ENCODE measurements at places on chromosomes 13 and 19.

GRCh38 chr13:49651570-49652354, 23.5 kb downstream of the ARL11 start:
- DNase-seq: no peak

DNA sequence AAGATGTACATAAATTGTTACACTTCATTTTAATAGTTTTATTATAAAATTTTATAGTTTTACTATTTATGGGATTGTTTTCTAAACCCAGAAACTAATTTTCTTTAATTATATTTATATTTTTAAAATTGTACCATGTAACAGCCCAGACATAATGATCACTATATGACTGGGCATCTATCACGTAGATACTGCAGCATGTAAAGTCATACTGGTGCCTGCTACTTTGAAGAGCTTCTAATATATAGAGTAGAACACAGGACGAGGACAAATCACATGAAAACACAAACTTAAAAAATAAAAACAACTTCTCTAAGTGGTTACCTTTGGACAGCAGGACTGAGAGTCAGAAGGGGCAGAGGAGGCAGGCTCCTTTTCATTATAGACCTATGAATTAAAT, 5.3 kb downstream of the ELF1 start:
- no peak for DNase-seq

DNA sequence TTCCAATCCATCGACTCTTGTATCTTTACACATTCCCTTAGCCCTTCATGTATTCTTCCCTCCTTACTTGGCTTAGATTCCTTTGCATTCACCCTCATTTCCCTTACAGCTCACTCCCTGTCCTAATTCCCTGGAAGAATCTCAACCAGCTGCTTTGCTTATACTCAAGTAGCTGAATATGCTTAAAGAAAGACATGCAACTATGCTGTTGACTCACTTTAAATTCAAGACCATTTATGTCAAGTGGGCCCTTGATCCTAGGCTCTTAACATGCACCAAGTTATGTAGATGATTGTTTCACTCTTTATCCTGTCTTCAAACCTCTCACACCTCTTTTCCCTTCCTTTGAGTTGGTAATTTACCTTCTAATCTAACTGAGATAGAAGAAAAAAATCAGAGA, 7.4 kb downstream of the CCDC122 start:
- no peak for DNase-seq

DNA sequence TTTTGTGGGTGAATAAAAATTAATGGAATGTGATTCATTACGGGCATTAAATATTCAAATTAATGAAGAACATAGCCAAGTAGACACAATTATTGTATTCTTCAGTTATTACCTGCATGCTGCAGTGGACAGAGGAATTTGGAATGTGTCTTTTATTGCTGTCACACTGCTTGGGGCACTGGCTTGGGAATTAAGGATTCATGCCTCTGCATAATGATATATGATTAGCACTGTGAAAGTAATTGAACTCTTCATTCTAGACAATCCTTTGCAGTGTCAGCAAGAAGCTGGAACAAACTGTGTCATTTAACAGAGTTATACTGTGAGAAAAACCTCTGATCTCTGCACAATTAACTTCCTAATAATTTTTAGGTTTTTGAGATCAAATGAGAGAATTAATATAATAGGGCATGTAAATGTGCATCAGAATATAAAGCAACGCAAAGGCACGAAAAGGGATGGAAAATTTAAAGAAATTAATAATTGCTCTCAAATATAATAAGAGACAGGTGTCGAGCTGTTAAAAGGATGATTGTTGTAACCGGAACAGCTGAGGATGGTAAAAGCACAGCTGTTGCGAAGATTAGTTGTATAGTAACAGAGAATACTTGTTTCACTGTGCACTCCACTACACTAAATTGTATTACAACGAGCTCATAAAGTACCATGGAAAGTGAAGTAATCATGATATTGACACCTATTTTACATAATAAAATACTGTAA, 235.1 kb upstream of the MIR17HG start:
- no peak for DNase-seq

DNA sequence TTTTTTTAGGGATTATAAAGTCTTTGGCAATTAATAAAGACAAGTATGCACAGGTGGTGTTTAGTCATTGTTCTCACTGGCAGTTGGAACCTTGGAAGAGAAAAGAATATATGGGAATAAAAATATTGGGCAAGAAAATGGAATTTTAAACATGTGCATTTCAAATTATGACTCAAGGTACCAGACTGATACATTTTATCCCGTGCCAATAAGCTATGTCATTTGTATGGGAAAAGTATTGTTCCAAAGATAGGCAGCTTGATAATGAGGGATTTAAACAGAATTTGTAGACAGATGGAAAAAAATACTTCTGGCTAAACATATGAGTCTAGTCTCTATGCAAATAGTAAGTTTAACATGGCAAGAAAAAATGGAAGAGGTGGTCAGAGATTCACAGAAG, 169.5 kb upstream of the UFM1 start:
- DNase-seq: no peak

GRCh38 chr19:5093948-5094718, 125.2 kb downstream of the KDM4B start:
- DNase-seq: no peak

DNA sequence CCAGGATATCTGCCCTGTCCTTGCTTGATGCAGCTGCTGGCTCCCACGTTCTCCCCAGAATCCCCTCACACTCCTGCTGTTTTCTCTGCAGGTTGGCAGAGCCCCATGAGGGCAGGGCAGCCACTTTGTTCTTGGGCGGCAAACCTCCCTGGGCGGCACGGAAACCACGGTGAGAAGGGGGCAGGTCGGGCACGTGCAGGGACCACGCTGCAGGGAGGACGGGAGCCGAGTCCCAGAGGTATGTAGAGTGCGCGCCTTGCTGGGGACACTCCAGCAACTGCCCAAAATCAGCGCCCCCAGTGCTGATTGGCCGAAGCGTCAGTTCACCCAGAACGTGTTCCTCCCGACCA, 30.3 kb upstream of the MIER2 start:
- DNase-seq: no peak

- DNase-seq: no peak
These were observed 222.4 kb downstream of the SPRY2 start for GRCh38 chr13:80118506-80118905.

DNA sequence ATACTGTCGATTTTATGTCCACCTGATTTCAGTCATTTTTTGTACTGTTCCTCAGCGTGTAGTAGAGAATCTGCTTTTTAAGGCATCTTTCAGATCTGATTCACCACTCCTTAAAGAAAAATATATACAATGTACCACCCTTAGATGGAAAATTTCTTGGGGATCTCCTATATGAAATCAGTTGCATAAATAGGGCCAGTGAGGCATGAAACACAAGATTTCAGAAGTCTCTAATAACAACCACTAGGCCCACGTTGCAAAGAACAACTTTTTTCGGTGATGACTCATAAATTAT, 1.4 kb downstream of the USP12 start:
- peak; percentile 65 for DNase-seq

GRCh38 chr13:86826232-86826631, 844.9 kb upstream of the SLITRK5 start:
- no peak for DNase-seq

DNA sequence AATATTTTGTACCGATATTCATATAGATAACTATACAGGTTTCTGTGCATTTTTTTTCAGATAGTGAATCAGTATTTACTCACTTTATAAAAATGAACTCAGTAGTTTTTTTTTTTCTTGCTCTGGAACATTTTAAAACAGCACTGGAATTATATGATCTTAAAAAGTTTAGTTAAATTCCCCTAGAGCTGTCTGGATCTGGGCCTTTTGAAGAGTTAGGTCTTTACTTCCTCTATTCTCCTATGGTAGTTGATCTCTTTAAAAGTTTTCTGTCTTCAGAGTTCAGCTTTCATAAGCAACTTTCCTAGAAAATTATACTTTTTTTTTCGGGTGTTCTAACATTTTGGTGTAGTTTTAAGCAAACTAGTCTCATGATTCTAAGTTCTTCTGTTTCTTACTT, 21.8 kb upstream of the RBM26 start:
- no peak for DNase-seq

GRCh38 chr13:60448907-60449510, 52.0 kb downstream of the TDRD3 start:
- no peak for DNase-seq

DNA sequence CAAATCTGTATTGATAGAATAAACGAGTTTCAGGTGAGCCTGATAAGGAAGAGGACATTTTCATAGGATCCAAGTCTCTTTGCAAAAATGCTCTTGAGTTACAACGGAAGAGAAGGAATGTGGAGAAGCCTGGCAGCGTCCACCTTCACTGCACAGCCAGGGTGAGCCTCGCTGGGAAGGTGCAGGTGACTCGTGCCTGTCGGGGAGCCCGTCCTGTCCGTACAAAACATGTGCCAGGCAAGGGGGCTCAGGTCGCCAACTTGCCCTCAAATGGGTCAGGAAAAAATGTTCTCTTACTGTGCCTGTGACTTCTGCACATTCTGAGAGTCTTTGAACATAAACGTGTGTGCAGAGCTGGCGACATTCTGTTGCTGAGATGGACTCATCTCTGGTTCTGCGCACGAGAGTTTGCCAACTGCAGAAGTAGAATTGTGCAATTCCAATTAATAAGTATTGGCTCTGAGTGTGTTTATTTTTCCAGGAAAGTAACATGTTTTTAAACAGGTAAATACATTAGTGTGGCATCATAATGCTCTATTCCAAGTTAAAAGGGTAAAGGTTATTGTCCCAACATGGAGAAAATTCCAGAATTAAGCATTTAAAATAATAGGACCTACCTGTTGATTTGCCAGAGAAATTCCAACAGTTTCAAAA, 28.6 kb downstream of the NAXD start:
- DNase-seq: no peak

- DNase-seq: no peak
These were observed 268.3 kb downstream of the RFC3 start for GRCh38 chr13:34086281-34086680.

DNA sequence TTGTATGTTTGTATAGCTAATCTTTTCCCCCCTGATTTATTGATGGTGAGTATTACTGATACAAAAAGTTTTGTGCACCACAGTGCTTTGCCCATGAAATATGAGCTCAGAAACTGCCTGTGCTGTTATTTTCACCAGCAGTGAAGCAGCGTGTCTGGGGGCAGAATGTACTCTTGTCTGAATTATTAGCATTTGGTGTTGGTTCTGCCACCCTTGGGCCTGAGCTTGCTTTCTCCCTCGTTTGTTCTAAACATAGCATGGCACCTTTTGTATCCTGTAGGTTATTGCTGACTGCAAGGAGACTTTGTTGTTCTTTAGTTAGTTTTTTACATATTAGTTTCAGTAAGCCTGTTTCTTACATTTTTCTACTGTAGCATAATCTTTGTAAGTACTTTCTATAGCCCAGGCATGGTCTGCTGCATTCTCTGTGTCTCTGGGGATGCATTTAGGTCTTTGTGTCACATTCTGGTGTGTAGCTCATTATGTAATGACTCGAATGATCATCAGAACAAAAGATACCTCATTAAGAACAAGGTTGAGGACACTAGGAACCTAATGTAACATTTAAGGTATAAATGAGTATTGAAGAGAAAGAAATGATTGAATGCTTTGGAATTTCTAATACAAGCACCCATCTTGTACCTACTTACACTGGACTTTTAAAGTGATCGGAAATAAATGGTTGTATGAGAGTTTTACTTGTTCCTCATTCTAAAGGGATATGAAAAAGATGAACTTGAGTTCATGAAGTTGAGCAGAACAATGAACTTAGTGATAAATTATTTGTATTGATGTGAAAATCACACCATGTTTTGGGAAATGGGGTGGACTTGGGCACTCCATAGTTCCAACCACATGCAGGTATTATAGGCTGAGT, 50.3 kb upstream of the GPI start:
- peak; percentile 37 for DNase-seq

DNA sequence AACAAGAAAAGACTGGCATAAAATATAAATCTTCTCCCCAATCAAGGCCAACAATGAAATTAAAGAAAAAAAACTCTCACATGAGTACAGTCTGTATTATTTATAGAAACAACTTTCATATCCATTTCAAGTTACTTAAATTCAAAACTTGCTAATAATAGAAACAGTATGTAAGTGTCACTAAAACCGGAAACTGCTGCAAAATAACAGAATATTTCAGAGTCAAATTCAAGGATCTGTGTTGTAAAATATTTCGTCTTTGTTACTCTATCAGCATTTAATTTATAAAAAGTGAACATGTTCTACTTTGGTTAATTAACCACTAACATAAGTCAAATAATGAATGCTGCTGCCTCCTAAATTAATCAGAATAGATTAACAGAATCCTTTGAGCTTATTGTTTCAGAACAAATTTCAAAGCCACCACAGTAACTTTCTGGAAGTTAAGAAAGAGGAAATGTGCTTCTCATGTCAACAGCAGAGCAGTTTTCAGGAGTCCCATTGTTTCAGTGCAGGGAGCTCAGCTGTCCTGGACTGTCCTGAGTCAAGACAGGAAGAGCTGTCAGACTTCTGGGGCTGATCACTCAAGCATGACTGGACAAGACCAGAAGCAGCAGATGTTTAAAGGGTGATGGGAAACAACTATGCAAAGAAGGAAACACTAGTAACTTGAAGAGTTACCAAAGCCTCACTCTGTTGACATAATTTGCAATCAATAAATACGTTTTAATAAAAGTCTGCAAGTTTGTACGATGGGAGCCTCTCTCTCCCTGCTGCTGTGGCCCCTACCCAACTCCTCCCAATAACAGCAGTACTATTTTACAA, 76.9 kb downstream of the FOXO1 start:
- DNase-seq: peak; percentile 79

DNA sequence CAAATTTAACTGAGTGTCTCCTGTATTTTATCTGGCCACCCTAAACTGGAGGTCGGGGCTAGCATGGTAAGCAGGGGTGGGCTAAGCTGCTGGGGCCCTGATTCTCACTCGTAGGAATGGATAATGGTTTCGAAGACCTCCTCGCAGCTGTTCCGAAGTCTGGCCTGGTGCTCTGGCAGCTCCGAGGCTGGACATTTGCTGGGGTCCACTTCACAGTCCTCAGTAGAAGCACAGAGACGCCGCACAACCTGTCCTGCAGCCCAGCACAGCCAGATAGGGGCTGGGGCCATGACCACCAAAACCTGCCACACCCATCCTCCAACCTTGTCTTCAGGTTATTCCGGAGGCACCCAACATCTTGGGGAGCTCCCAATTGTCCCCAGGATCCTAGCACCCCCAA, 6.2 kb upstream of the WIZ start:
- no peak for DNase-seq

- DNase-seq: no peak
These were observed 29.8 kb downstream of the ARHGAP35 start for GRCh38 chr19:46890423-46891170.

- DNase-seq: no peak
These were observed 22.2 kb downstream of the PCID2 start for GRCh38 chr13:113186061-113186900.

- DNase-seq: no peak
These were observed 1031.0 kb upstream of the PCDH9 start for GRCh38 chr13:68261105-68261504.

GRCh38 chr13:100549316-100549715, 39.3 kb downstream of the GGACT start:
- DNase-seq: no peak

GRCh38 chr19:1265615-1266128, 3.5 kb upstream of the CIRBP start:
- peak; percentile 69 for DNase-seq

DNA sequence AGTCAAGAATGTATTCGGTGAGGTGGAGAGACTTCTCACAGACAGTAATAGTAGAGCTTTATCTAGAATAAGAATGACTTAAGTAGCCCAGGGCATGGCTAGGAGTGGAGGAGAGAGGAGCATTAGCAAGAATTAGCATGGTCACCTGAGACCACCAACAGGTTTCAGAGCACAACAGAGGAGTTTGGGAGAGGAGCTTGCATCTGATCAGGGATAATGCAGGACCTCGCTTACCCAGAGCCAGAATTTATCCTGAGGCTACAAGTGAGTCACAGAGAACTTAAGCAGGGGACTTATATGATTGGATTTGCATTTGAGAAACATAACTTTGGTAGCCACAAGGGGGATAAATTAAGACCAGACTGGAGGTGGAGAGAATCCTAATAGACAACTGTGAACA, 102.1 kb upstream of the FNDC3A start:
- no peak for DNase-seq
